ENCODE measurements at places on chromosomes 1 and 21. TPM values are rescaled to one million over a fixed set of nuclear protein-coding genes. Genes with fewer than 3 reads are reported as not detected.

Gene NADK
- polyA plus RNA-seq, result 44.3 TPM

Gene MMEL1
- polyA plus RNA-seq, result 1.6 TPM

Gene LIN28A
- 0.15 TPM for polyA plus RNA-seq

Gene GUCA2A
- polyA plus RNA-seq, result not detected

Gene HORMAD1
- polyA plus RNA-seq, result not detected

DNA sequence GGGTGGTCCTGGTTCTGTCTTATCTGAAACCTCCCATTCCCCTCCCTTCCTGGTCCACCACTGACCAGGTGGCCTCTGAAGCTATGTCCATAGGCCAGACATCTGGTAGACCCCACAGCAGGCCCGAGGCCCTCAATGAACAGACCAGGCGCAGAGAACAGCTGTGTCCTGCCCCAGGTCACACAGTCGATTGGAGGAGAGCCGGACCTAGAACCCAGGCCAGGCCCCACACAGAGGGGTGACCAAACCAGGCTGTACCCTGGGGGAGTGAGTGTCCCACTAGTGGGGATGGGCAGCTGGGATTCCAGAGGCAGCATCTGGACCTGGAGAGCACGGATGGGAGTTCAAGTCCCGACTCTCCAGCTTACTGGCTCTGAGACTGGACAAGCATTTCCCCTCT lies 29.2 kb downstream of the RNU1-1 start:
- DNase-seq, result no peak

Gene VWA5B1
- 2.5 TPM for polyA plus RNA-seq

Gene DIO1
- polyA plus RNA-seq, result 7.6 TPM

- DNase-seq, result no peak
These were observed 17.9 kb upstream of the ZBTB21 start for GRCh38 chr21:42027822-42028765.

Gene DISC1
- polyA plus RNA-seq, result 5.4 TPM

Gene FNDC10
- polyA plus RNA-seq, result 2.4 TPM

Gene SPATA45
- polyA plus RNA-seq, result 0.75 TPM

- DNase-seq, result no peak
These were observed 67.2 kb downstream of the SCCPDH start for GRCh38 chr1:246791303-246791918.

- no peak for DNase-seq
These were observed 9.2 kb downstream of the CASZ1 start for GRCh38 chr1:10787286-10787685.

DNA sequence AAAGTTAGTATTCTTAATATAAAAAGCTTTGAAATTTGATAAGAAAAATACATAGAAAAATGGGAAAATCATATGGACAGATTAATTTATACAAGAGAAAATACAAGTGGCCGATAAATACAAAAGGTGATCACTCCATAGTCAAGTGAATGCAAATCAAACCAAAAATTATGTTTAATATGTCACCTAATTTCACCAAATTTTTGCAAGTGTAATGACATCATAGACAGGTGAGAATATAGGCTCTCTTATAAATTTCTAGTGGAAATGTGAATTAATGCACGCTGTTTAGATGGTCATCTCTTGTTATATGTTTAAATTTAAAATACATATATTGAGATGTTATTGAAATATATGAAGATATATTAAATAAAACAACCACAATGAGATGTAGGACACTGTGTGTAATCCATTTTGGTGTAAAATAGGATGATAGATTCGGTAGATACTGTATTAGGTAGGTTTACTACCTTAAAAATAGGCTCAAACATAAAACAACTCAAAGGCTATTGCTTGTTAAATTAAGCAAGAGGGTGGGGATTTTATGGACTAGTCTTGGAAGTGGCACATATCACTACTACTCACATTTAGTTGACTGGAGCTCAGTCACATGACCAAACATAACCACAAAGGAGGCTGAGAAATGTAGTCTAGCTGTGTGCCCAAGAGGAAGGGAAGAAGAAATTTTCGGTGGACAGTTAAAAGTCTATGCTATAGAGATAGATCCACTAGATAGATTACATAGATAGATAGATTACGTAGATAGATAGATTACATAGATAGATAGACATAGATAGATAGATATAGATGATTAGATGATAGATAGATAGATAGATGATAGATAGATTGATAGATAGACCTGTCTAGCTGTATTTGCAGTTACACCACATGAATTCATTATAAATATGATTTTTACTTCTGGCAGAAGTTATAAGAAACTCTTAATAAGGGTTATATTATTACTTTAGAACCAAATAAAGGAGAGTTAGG lies 9.2 kb downstream of the INSL5 start:
- no peak for DNase-seq

- DNase-seq, result no peak
These were observed 79.2 kb downstream of the SGIP1 start for GRCh38 chr1:66613187-66613586.

DNA sequence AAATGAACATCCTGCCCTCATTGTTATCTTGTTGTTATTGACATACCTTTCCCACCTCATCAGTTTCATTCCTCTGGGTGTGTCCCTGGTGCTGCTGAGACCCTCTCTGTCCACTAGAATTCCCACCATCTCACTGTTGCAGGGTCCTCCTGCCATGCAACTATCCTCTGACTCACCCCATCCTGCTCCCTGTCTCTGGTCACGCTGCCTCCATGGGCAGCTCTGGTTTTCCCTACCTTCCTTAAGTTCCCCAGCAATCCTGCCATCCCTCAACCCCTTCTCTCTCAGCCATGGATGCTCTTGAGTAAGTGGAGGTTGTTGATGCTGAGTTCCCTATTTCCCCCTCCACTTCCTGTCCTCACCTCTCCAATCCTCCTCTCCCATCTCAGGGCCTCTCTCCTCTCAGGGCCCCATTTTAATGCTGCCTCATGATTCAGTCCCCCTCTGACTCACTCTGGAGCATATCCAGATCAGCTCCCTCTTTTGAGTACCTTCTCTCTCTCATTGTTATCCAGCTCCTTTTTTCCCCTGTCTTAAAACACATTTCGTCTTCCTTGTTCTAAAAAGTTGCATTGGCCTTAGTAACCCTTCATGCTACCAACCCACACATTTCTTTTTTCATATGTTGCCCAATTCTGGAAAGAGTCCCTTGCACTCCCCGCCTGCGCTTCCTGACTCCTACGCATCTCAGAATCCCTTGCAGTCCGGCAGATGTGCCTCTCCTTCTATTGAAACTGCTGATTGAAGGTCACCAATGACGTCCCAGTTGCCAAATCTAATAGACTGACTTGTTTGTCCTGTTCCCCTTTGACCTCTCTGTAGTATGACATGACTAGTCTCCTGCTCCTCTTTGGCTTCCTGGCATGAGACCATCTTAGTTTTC lies 92.0 kb downstream of the CNIH3 start:
- no peak for DNase-seq

Gene RBM11
- 5.2 TPM for polyA plus RNA-seq

Gene CCDC181
- 11.1 TPM for polyA plus RNA-seq

- DNase-seq, result no peak
These were observed 163.2 kb downstream of the CAMTA1 start for GRCh38 chr1:6948416-6948815.

GRCh38 chr1:6185635-6186382 lies 5.7 kb upstream of the CHD5 start:
- DNase-seq, result no peak

DNA sequence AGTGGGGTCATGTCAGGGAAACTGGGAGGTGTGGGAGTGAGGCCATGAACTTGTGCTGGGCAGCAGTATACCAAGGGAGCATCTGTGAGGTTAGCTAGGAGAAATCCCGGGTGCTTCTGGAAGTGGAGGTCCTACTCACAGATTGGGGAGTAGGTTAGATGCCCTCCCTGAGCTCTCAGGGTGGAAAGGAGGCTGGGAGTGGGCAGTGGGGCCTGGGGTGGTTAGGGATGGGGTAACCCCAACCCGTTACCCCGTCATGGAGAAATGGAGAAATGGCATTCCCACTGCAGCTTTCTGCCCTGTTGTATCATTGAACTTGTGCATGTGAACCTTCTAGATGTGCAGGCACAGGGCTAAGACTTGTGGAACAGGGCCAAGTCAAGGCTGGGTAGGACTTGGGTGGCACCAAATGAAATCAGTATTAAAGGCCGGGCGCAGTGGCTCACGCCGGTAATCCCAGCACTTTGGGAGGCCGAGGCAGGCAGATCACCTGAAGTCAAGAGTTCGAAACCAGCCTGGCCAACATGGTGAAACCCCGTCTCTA lies 27.2 kb downstream of the EXOC8 start:
- no peak for DNase-seq

DNA sequence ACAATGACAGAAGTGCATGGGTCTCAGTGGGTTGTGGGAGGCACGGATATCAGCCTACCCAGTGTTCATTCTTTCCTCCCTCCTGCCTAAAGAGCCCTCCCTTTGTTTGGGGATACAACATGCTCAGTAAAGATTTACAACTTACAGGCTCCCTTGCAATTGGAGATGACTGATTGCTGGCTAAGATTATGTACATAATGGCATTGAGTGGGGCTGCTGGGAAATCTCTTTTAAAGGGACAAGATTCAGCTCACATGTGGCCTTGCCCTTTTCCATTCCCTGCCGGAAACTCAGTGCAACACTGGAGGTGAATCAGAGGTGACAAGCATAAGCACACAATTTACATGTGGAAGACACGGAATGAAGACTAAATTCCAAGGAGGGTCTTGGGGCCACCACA lies 83.7 kb upstream of the CHRM3 start:
- DNase-seq, result no peak

DNA sequence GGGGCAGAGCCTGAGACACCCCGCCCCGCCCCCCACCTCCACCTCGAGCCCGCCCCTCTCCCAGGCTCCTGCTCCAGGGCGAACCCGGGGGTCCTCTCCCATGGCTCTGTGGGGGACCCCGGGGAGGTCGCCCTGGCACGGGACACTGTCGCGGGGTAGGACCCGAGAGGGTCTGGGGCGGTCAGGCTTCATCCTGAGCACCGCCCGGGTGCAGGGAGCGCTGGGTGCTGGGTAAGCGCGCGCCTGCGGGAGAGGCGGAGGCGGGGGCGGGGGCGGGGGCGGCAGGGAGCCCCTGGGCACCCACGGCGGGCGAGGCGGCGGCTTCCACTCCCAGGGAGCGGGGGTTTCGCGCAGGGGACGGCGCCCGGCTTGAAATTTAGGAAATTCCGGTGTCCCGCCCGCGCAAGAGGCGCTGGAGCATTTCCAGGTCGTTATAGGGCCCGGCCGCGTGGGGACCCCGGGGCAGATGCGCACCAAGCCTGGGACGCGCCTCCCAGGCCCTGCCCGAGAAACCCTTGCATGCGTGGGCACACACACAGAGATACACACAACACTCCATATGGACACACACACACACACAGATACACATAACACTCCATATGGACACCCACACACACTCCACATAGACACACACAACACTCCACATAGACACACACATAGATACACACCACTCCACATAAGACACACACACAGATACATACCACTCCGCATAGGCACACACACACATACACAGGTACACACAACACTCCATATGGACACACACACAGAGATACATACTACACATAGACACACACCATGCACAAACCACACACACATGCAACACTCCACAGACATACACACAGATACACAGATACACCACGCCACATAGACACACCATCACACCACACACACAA lies 48.7 kb upstream of the SLC19A1 start:
- no peak for DNase-seq

DNA sequence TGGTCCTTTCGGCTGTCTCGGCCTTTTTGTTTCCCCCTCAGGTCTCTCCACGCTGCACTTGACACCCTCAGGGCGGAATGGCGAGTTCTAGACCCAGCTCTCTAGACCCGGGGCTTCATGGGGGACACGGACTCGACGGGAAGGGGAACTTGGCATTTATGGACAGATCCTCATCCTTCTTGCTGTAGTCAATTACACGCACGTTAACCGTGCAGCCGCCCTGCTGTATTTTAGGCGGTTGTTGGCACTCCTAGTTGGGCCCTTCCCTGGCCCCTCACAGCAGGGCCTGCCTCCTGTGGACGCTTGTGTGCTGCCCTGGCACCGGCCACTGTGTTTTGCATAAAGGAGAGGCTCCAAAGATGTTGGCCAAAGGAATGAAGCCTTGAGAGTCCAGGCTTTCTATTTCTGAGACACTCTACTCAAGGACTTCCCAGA lies 558 bp upstream of the BTG3 start:
- DNase-seq, result peak; percentile 41

Gene OR1C1
- 0.08 TPM for polyA plus RNA-seq

DNA sequence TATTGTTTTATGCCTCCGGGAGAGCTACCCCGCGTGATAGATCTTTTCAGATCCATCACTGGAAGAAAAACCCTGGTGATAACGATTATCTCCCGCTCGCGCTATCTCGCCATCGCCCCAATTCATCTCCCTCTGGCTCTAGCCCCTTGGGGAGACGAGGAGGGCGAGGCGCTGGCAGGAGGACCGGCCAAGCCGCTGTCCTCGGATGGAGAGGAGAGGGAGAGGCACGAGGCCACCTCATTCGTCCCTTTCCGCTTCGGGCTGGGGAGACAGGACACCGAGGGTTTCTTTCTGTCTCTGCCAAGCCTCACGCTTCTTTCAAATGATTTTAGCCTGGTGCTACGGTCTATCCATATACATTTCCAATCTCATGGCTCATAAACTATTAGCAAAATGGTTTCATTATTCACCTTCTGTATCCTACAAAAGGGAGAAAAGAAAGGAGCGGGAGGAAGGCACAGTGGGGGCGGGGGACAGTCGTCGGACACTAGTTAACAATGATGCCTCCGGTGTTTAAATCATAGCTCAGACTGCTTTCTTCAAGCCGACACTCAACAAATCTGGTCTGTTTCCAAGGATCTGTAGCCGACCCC lies 415.0 kb upstream of the ESRRG start:
- no peak for DNase-seq

Gene NBPF4
- polyA plus RNA-seq, result not detected

DNA sequence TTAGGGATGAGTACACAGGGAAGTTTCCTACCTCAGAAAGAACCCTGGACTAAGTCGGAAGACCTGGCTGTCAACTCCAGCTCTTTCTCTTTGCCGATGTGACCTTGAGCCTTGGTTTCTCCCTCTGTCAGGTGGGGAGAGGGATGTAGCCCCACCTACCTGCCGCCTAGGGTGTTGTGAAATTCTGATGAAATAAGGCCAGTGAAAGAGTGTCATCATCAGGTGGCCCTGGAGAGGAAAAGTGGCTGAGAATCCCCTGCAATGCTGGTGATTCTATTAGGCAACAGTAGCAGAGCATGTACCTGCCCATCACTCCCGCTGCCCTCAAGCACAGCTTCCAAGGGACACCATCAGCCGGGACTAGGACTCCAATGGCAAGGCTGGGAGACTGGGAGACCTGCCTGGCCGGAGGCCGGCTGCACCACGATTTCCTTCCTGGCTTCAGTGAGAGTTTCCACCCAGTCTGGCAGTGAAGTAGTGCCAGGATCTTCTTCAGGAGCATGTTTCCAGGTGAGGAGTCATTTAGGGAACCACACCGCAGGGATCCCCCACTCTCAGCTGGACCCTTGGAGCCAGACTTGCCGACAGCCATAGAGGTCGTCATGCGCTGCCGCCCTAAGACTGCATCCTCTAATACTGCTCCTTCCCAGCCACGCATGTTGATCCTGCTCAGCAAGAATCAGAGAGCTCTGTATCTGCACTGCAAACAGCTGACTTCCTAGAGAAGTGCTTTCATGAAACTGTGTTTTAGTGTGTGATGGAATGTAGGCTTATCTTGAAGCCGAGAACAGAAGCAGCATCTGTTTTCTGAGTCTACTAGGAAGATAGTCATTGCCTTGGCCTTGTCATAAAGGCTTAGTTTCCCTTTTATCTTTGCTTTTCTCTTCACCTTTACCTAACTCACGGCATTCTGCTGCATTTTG lies 88.0 kb upstream of the F3 start:
- no peak for DNase-seq

Gene KRTAP13-4
- polyA plus RNA-seq, result not detected

All from left kidney (tissue), 8 donors.